ENCODE measurements at places on chromosomes 6 and 20.

GRCh38 chr6:144360401-144360800 is 75.3 kb downstream of the UTRN start:
- no peak for DNase-seq

- DNase-seq, result no peak
Measured at GRCh38 chr6:118697554-118697953, 46.2 kb upstream of the CEP85L start.

DNA sequence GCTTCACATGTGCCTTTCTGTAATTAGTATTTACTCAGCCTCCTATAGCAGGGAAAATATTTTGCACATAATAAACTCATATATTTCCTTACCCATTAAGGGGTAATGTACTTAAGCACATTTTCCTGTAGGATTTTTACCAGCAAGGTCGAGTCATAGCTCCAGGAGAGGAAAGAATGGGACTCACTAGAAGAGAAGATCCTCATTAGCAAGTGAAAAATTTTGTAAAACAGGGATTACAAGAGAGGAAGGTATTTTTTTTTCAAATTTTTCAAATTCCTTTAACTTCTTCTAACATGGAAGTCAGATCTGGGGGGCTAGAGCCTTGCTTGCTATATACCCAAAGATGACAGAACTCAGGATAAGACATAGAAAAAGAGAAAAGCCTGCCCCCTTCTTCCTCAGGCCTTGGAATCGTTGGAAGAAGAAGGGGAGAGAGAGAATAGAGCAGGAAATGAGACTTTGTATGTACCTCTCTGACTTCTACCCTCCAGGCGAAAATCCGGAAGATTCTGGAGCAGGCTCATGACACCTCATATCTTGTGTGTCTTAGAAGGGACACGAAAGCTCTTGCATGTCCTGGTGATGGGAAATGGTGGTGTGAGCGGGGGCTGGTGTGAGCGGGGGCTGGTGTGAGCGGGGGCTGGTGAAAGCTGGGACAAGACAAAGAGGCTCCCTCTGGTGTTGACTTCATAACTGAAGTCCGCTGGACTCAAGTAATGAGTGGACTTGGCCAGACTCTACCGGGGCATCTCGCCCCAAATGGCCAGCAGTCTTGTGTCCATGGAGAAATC is 256.9 kb upstream of the PLCB4 start:
- DNase-seq, result no peak

DNA sequence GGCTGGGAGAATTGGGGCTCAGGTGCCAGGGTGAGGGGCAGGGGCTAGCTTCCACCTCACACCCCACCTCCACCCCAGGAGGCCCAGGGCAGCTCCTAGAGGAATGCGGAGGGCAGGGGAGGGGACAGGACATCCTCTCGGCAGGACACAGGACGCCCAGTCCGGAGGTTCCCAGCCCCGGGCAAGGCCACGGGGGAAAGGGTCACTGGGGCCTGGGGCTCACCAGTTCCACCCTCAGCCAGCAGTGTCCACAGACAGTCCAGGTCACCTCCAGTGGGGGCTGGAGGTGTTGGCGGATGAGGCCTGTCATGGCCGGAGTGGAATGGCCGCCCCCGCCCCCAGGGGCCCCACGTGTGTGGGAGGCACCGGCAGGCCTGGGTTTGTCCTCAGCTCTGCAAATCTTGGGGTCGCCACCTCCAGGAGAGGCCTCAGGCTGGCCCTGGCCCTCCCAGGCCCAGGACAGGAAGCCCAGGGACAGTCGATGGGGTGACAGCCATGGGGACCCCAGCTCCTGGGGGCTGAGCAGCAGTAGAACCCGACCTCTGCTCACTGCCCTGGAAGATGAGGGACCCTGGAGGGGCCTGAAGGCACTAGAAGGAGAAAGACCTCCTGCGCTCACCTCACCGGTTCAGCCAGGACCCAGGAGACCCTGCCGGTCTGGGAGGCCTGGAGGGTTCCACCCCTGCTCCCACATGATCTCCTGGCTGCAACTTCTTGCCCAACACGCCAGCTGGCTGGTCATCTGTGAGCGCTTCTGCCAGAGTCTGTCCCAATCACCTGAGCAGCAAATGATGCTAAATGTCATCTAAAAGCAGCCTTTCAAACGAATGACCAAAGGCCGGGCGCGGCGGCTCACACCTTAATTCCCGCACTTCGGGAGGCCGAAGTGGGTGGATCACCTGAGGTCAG is 13.0 kb upstream of the ABHD16B start:
- DNase-seq, result no peak

DNA sequence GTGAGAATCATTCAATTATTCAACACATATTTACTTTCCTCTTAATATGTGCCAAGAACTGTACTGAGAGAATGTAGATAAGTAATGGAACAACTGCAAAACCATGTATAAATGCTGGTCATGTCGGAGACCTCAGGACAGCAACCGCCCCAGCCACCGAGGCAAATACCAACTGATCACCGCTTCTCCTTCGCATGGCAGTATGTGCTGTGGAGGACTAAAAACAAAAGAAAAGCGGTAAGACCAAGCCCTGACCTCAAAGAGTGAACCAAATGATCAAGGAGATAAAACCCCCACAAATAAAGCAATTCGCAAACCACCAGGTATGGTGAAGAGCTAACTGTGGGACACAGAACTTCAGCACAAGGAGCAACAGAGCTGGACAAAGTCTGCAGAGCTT is 104.3 kb downstream of the TRERF1 start:
- DNase-seq, result no peak

GRCh38 chr6:134317471-134318131 is at the start of gene SGK1:
Gene SGK1 (minus strand): TSS chr6:134318112. CDS start chr6:134317460, 652 bp downstream.
- peak; percentile 32 for DNase-seq

GRCh38 chr20:58224097-58224496 is 4.4 kb downstream of the ANKRD60 start:
- DNase-seq, result no peak

DNA sequence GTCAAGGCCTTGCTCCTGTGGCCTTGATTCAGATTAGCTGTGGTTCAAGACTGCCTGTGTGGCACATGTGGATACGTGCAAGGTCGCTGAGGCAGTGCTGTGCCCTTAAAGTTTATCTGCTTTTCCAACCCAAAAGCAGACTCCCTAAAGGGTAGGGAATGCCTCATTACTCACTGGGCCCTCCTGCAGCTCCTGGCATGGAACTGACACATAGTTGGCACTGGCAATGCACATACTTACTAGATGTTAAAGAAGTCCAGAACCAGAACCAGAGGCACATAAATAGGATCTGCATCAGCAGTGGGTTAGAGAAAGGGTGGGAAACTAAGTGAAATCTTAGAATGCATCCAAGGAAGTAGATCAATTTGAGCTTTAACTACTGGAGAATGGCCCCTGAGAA is 90.6 kb upstream of the MLN start:
- DNase-seq, result peak; percentile 33

DNA sequence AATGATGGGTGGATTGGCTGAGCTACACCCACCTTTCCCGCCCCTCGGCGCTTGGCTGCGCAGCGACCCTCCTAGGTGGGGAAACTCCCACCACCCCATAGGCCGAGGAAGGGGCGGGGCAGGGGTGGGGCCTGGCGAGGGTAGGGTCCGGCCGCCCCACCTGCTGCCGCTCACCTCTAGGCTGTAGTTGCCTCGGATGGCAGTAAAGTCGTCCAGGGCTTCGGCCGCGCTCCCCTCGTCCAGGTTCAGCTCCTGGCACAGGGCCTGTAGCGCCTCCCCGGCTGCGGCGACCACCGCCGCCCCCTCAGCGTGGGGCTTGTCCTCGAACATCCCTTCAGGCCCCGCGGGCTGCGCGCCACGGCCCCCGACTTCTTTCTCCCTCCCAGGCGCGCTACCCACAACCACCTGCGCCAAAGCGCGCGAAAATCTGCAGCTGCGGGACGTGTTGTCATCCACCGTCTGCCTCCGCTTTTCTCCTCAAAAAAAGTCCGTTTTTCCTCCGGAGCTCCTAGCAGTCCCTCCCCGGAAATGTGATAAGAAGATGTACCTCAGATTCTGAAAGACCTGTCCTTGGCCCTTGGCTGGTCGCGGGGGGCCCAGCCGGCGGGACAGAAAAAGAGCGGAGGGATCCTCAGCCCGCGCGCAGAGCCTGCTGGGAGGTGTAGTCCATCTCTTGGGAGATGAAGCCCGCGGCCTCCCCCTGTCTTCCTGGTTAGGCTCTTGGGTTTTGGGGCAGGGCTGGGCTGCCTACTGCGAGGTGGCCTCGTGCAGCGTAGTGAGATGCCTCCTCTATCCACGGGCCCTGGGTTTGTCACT is at the start of gene RBL1:
Gene RBL1, minus strand, starts transcription at position 399 of the 816 bp plus-strand sequence. Its CDS starts 69 bp downstream, at position 330.
- DNase-seq, result peak; percentile 77

DNA sequence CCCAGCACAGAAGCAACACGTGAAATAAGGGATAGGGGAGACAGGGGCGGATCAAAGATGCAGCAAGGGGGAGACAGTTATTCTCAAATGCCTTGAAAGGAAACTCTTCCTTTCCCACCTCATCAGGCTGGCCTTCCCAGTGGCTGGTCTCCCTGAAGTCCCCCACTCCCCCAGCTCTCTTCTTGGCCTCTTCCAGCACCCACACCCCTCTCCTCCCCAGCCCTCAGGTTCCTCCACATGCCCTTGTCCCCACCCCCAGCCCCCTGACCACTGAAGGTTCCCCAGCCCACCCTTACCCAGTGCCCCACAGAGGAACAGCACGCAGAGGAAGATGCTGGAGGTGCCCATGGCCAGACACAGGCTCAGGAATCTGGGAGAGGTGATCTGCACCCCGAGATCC is 1.7 kb upstream of the LY6G6D start:
- DNase-seq, result no peak

DNA sequence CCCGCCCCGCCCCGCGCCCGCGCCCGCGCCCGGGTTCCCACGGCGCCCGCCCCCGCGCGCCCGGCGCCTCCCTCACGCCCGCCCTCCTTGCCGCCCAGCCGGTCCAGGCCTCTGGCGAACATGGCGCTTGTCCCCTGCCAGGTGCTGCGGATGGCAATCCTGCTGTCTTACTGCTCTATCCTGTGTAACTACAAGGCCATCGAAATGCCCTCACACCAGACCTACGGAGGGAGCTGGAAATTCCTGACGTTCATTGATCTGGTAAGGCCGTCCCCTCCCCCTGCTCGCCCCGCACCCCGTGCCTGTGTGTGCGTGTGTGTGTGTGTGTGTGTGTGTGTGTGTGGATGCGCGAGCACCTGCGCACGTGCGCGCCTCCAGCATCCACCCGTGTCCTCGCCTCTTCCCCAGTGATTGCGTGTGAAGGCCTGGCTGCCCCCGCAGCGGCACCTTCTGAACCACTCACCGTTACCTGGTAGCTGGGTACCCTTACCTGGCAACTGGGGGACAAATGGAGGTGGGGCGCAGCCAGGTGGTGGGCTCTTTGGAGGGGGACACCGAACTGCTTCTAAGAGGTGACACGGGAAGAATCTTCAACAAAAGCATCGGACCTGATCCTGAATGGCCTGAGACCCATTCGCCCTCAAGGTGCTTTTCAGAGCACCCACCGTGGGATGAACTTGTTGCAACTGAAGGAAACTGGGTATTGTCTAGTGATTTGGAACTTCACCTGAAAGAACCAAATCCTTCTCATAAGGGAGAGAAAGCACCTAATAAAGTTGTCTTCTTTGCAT is at the start of gene AIG1:
Gene AIG1, plus strand, starts transcription at position 84 of the 791 bp plus-strand sequence. Its CDS starts 37 bp downstream, at position 121.
- DNase-seq, result peak; percentile 57

- DNase-seq, result no peak
Measured at GRCh38 chr20:62624325-62624690, 18.0 kb upstream of the SLCO4A1 start.

GRCh38 chr20:44480097-44480496 is 4.4 kb downstream of the TTPAL start:
- DNase-seq, result no peak
